Erythroblast (primary cell): ENCODE measurements at places on chromosomes 3 and 15.
A peak's percentile ranks its signal among the peaks of the same experiment; 100 is the strongest.

DNA sequence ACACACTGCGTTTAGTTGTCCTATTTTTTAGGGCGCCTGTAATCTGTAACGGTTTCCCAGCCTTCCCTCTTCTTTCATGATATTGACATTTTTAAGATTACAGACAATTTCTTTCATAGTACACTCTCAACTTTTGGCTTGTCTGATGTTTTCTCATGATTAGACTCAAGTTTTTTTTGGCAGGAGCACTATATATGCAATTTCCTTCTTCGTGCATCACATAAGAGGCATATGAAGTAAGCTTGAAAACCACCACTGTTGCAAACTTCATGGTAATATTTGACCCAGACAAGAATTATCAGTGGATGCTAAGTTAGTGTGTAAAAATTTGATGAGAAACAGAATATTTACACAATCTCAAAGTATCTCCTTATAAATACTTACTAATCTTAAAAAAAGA is 119.2 kb upstream of the CMC1 start:
- DNase-seq: no peak

DNA sequence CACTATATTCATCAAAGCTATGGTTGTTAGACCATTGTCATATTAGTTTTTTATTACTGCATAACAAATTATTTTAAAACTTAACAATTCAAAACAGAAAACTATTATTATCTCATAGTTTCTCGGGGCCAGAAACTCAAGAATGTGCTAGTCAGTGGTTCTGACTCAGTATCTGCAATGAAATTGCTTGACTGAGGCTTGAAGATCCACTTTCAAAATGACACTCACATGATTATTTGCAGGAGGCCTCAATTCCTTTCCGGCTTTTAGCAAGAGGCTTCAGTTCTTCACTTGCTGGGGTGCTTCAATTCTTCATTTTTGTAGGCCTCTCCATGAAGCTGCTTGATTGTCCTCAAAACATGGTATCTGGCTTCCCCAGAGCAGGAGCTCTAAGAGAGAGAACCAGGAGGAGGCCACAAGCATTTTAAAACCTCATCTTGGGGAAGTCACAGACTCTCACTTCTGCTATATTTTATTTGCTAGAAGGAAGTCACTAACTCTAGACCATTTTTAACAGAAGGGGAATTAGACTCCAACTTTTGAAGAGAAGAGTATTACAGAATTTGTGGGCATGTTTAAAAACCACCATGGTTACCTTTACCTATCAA is 383.7 kb downstream of the MFSD1 start:
- DNase-seq: no peak

- DNase-seq: no peak
Observed at GRCh38 chr3:169240786-169241486, 422.6 kb downstream of the MECOM start.

DNA sequence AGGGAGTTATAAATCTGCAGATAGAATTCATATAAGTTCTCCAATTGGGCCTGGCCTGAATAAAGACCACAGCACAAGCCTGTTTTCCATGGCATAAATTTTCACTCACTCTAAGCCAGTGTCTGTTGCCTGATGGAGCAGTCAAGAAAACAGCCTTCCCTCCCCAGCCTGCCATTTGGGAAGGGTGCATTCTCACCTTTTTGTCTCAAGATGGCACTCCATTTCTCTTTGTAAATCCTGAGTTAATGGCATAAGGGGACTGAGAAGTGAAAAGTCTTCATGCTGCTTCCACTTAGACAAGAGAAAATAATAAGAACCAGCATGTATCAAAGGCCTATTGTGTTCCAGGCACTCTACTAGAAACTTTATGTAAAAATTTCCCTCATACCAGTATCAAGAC is 115.6 kb upstream of the MANF start:
- no peak for DNase-seq

DNA sequence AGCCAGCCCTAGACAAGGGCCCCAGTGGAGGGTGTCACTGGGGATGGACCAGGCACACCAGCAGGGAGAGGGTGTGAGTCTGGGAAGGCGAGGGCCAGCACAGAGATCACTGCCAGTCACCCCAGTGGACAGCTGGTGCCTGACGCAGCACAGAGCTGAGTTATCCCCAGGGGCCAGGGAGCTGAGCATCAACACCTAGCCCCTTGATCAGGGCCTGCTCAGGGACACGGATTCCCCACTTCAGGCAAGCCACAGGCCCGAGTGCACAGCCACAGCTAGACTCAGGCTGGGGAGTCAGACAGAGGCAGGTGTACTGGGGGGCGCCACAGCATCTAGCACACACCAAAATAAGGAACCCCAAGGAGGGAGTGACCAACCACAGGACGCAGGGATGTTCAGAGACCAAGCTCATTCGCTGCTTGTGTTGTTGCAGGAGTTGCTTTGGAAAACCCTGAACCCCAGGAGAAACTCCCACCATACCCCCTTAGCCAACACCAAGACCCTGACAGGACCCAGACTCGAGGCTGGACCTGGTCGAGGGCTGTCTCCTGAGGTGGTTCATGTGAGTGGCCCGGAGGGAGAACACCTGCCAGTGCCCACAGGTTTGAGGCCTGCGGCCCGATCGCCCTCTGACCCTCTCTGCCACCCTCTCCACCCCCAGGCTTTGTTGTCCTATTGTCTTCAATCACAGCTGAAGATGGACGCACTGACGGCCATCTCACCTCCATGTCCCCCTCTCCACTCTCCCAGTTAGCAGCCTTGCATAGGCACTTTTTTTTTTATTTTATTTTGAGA is 146.8 kb downstream of the TPRA1 start:
- DNase-seq: no peak

DNA sequence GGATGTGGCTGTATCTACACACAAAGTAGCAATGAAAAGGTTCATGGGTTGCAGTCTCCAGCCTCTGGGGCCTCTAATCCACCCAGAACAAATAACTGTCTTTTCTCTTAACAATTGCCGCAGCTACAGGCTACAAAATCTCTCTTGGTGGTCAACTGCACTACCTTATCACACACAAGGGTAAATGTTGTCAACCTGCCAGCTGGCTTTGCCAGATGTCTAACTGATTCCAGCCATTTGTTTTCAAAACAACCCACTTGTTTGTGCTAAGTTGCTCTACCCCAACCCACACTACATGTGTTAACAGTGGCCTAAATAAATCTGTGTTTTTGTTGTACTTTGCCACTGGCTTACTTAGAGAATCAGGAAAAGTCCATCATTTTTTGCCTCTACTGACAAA is 447.3 kb downstream of the TAFA4 start:
- no peak for DNase-seq

DNA sequence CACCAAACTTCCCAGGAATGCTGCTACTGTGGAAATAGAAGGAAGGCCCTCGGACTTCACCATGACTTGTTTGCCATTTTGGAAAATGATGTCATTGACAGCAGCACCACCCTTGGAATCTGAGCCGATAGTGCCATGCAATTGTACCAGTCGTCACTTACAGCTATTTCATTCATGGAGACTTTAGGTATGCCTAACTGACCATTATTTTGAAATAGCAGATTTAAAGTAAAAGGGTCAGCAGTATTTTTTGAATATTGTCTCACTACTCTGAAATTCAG is 66.0 kb upstream of the ARL8B start:
- DNase-seq: no peak

GRCh38 chr3:29608414-29609327 is 327.8 kb downstream of the RBMS3 start:
- no peak for DNase-seq

DNA sequence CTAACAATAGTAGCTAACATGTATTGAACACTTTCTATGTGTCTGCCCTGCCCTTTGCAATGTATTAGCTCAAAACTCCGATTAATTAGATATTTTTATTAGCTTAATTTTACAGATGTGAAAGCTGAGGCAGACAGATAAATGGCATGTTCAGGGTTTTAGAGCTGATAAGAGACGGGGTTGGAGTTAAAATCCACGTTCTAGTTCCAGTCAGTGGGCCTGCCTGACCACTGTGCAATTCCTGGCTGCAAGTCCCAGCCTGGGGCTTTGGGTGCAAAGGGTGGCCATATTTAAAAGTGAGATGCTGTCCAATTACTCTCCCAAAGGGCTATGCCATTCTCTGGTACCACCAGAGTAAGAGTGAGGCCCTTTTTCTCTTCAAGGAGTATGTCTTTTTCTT is 33.2 kb downstream of the FOXL2 start:
- no peak for DNase-seq

- DNase-seq: no peak
Observed at GRCh38 chr15:83887961-83888360, 234.0 kb downstream of the ADAMTSL3 start.

GRCh38 chr15:39409876-39410530 is 170.9 kb upstream of the THBS1 start:
- no peak for DNase-seq

- DNase-seq: no peak
Observed at GRCh38 chr3:104933972-104934371, 432.7 kb upstream of the ALCAM start.

- no peak for DNase-seq
Observed at GRCh38 chr3:195129072-195129643, 141.8 kb downstream of the XXYLT1 start.

DNA sequence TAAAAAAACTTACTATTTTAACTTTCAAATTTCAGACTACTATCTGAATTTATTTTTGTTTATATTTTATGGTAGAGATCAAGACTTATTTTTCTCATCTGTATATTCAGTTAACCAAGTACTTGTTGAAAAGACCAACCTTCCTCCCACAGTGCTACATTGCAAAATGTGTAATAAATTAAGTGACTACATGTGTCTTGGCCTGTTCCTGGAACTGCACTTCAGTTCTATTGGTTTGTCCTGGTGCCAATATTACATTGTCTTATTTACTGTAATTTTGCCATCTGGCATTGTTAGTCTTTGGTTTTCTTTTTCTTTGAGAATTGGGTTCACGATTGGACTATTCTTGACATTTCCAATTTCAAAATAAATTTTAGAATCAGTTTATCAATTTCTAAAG is 138.4 kb upstream of the KCNMB2 start:
- DNase-seq: no peak

DNA sequence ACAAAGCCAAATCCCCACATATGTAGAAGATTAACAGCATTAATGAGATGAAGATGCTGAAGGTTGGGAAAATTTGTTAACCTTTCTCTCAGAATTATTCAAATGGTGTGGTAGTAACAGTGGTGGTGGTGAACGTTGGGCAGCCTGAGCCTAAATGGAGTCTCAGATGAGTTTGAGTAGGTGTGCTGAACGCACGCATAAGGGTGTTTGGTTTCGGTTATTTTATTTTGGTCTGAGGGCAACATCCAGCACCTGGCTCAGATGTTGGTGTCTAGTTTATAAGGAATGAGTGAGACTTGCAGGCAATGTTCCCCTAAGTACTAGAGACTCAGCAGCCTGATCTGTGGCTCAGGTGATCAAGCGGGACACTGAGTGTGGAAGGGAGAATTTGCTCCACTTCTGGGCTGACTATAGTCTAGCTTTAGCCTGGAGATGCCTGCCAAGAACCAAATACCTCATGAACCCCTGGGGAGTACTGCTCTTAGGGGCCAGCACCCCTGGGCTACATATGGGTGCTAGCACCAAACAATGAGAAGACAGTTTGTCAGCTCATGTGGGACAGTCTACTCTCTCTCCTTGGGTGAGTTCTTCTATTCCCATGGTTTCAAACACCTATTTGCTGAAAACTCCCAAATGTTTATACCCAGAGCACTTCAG is 39.5 kb upstream of the ATP2C1 start:
- DNase-seq: no peak

- DNase-seq: no peak
Observed at GRCh38 chr3:67192466-67192865, 194.4 kb downstream of the KBTBD8 start.

DNA sequence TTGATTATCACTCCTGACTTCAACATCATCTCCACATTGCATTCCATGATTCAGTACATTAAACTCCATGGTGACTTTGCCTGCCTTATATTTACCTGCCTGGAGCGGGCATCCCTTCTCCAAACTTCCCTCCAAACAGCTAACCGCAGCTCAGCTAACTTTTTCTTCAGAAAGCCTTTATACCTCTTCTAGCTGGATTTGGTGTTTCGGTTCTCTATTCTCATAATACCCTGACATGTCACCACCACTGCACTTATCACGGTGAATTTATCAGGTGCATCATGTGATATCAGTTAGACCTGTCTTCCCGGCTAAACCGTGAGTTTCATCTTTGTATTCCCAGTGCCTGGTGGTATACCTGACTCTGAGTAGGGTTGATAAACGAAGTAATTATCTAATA is 367.6 kb downstream of the UNC13C start:
- DNase-seq: no peak

DNA sequence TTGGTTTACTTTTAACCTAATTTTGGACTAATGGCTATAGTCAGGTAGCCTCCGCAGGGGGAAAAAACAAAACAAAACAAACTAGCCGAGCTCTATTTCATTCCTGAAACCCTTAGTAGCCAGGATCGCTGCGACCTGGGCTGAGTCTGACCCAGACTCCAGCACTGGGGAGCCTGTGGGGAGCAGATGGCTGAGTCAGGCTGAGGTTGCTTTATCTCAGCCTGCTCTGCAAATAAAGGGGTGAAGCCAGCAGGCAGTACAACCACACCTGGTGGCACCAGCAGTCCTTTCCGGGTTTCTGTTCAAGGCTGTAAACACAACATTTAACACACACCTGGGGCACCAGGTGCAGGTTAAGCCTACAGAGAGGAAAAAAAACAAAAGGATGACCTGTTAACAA is 27.3 kb downstream of the ABHD2 start:
- peak; percentile 21 for DNase-seq

DNA sequence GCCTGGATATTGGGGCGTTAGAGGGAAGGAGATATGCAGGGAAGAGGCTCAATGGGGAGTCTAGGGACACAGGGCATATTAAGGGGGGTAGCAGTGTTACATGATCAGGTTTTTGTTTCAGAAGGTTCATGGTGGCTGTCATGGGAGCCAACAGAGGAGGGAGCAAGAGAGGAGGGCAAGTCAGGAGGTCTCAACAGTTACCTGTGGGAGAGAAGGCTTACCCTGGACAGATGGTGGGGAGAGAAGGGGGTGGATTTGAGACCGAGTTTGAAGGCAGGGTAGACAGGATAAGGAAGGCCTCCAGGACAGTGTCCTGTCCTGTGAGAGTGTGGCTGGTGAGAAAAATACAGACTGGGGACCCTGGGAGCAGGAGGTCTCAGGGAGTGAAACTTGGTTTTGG is 3.8 kb upstream of the WNT7A start:
- DNase-seq: no peak

GRCh38 chr15:25061808-25062550 is 107.2 kb downstream of the SNRPN start:
- no peak for DNase-seq

- DNase-seq: no peak
Observed at GRCh38 chr3:120495809-120496208, 45.0 kb upstream of the FSTL1 start.

DNA sequence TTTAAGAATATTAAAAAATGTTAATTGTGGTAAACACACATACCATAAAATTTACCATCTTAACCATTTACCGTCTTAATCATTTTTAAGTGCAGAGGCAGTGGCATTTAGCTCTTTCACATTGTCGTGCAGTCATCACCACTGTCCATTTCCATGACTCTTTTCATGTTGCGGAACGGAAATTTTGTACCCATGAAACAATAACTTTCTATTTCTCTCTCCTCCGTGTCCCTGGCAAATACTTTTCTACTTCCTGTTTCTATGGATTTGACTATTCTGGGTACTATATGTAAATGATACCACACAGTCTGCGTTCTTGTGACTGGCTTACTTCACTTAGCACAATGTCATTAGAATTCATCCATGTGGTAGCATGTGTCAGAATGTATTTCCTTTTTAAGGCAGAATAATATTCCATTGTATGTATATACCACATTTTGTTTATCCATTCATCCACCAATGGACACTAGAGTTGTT is 27.9 kb downstream of the AKAP13 start:
- no peak for DNase-seq
